Dermis microvascular lymphatic vessel endothelial cell (primary cell): ENCODE measurements at places on chromosomes 3 and 15.

DNA sequence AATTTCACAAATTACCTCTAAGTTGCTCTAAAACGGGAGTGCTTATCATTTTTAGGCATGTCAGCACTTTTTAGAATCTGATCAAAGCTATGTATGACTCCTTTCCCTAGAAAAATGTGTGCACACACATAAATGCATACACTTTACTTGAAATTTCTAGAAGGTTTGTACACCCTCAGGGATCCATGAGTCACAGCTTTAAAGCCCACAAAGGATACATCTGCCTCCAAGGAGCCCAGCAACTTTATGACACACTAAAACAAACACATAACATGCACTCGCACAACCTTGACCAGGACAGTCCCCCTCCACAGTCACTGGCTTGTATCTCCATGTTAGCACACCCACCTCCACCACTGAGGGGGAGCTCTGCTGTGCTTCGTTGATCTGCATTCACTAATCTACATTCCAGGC is 722.0 kb upstream of the CFAP20DC start:
- no peak for DNase-seq

- no peak for DNase-seq
Measured at GRCh38 chr15:56056626-56057025, 63.2 kb upstream of the NEDD4 start.

- DNase-seq = no peak
Measured at GRCh38 chr3:143855183-143855582, 6.9 kb upstream of the SLC9A9 start.

DNA sequence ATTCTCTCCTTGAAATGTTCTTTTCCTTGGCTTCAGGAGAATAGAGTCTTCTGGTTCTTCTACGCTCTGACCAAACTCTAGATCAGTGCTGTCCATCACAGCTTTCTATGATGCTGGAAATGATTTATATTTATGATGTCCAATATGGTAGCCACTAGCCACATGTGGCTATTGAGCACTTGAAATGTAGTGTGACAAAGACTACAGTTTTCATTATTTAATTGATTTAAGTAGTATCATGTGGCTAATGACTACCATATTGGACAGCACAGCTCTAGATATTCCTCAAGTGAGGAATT is 2.9 kb downstream of the LNP1 start:
- no peak for DNase-seq

- DNase-seq = no peak
Measured at GRCh38 chr3:13702286-13702685, 153.4 kb downstream of the FBLN2 start.

DNA sequence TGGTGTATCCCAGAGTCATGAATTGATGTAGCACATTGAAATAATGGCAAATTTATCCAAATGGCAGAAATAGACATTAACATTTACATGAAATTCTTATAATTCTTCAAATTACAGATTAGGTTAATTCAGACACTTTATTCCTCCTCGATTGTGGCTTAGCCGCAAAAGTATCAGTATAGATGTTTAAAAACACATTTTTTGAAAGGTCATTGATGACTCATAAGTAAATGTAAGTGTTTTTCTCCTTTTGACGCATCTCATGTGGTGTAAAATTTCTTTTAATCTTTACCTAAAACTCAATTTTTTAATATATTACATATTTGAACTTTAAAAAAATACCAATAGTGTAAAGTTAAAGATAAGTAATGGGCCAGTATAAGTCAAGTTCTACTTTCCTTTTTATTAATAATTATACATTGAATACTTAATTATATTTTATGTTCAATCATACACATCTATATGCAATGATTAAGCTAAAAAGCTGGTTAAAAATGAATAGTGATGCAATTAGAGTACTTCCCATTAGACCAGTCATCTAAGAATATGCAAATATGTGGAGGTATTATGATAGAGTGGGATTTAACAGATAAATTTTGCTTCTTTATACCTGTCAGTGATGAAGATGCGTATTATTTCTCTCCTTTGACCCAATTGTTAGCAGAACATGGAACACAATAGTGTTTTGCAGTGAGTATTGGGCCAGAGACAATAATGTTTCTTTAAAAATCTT is 678.1 kb upstream of the DPPA4 start:
- DNase-seq = no peak

DNA sequence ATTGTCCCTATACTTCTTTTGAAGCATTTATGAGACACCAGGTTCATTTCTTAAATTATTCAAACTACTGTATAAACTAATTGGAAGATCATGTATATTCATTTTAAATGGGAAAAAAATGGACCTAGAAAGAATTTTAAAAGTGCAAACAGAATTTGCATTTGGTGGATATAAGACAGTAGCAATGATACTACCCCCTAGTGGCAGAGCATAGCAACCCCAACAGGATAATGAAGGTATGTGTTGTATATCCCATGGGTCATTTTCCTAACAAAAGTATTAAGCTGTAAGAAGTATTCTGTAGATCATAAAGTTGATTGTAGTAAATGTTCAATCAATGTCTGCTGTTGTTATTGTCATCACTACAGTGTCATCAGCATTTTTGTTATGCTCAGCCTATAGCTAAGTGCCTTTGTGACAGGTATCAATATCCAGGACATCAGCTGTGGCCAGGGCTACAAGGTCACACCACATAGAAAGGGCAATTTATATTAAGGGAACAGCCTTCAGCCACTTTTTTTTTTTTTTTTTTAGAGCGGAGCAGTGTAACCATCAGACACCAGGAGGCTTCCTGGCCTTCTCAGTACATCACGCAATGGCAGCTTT is 175.8 kb downstream of the FOXB1 start:
- peak; percentile 54 for DNase-seq

DNA sequence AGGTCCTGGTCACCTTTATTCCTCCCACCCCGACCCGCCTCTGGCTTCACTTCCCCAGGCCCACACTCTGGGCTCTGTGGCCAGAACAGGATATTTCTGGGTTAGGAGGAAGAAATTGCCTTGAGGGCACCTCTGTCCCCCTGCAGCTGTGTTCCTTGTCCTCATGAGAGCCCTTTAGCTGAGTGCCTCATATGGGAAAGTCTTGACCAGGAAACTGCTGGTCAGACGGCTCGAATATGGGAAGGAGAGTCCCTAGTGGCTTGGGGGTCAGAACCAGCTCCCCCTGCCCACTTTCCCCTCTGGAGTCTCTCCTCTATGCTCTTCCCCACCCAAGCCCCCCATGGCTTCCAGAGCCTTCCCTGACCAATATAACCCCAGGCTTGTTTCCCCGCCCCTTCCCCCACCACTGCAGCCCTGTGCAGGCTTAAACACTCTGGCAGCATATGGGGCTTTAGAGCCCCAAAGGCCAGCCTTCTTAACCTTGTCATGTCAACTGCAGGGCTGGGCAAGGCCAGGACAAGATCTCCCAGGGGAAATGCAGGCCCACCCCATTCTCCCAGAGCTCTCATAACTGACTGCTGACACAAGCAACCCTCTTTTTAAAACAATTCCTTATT is 36.4 kb downstream of the SEC22C start:
- DNase-seq = no peak

DNA sequence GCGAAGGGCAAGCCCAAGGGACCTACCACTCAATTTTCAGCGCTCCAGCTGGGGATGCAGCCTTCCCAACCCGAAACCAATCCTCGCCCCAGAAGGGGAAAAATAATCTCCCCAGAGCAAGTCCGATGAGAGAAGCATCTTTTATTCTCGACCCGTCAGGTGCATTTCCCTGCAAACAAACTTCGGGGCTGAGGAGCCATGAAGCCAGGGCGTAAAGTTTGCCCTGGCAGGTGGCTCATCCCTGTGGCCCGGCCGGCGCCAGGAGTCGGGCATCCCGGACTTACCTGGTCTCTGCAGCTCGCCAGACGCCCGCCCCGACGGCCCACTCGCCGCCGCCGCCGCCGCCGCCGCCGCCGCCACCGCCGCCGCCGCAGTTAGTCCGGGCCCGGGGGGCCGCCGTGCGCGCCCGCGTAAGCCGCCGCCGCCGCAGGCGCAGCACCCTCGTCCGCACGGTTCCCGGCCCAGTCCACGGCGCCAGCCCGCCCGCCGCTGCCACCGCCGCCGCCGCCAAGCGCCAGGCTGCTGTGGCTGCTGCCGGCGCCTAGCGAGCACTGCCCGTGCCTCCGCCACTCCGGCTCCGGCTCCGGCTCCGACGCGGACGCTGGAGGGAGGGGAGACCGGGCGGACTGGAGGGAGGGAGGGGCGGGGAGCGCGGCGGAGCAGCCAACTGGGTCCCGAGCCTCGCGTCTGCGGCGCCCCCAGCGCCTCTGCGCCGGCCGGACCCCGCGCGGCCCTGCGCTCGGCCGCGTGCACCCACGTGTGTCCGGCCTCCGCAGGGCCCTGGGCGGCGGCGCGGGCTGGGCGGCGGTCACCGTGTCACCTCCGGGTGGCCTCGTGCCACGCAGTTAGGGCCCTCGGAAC is at the start of gene CNTN3:
Gene CNTN3, minus strand, starts transcription at position 553 of the 861 bp plus-strand sequence. CDS start 93,547 bp downstream, outside the sequence.
- no peak for DNase-seq

GRCh38 chr3:54171509-54171908 is 49.2 kb downstream of the CACNA2D3 start:
- DNase-seq = no peak

GRCh38 chr15:57122080-57122840 is 203.8 kb downstream of the TCF12 start:
- peak; percentile 55 for DNase-seq

GRCh38 chr3:121232309-121233225 is 313.2 kb downstream of the POLQ start:
- DNase-seq = no peak

DNA sequence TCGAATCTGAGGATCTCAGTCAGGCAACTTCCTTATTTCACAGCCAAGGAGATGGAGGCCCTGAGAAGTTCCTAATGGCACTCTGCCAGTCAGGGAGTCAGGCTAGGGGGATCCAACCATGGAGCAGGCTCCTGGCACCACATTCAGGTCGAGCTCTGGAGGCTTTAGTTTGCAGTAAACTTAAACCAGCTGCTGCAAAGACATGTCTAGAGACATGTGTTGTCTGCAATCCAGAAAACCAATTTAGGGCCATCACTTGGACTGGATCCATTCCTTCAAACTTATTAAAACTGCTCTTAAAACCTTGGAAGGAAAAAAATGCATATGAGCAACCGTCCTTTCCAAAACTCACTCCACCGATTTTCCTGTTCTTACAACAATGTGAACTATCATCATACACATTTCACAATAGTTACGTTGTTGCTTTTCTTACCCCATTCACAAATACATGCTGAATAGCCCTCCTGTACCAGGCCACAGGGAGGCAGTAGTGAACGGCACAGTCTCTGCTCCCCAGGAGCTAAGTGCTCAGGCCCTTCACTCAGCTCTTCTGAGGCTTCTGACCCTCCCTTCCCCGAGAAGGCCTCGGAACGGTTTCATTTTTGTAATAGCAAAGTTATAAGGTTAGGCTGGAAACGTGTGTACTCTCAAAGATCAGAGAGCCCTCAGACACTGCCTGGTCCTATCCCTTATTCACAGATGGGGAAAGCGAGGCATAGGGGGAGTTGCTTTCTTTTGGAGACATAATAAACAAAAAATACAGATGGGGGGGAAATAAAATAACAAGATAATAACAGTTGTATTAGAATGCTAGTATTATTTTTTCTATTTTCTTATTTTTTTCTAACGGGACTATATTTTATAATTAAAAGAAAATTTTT is 20.1 kb downstream of the RFT1 start:
- DNase-seq = no peak

- peak; percentile 31 for DNase-seq
Measured at GRCh38 chr3:37453393-37454389, 279.3 kb upstream of the LRRFIP2 start.

DNA sequence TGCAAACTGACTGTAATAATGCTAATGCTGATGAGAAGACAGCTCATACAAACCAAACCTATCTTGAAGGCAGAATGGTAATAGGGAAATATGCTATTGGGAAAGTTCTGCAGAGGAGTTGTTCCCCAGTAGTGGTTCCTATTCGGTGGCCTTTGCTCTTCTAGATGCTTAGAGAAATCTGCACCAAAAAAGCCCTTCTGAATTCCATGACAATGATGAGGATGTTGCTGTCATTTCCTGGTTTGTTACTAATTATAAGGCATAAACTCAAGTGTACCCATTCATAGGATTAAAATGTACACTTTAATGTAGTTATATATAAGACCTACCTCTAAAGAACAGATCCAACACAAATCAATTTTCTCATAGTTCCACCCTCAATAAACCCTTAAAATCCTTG is 30.1 kb downstream of the TOMM70 start:
- no peak for DNase-seq
